ENCODE measurements at places on chromosomes 12 and 14. TPM values are rescaled to one million over a fixed set of nuclear protein-coding genes. Genes with fewer than 3 reads are reported as not detected.

LRP1-AS gene
- not detected for total RNA-seq

GPRC5D gene
- total RNA-seq: not detected

RBP5 gene
- total RNA-seq: 5.4 TPM

CPNE6 gene
- total RNA-seq: not detected

MANSC4 gene
- not detected for total RNA-seq

DBX2 gene
- total RNA-seq: 0.27 TPM

CLEC1B gene
- total RNA-seq: not detected

KRT71 gene
- not detected for total RNA-seq

SMCO2 gene
- 0.32 TPM for total RNA-seq

HIP1R gene
- 45.2 TPM for total RNA-seq

COL2A1 gene
- 24.3 TPM for total RNA-seq

DNA sequence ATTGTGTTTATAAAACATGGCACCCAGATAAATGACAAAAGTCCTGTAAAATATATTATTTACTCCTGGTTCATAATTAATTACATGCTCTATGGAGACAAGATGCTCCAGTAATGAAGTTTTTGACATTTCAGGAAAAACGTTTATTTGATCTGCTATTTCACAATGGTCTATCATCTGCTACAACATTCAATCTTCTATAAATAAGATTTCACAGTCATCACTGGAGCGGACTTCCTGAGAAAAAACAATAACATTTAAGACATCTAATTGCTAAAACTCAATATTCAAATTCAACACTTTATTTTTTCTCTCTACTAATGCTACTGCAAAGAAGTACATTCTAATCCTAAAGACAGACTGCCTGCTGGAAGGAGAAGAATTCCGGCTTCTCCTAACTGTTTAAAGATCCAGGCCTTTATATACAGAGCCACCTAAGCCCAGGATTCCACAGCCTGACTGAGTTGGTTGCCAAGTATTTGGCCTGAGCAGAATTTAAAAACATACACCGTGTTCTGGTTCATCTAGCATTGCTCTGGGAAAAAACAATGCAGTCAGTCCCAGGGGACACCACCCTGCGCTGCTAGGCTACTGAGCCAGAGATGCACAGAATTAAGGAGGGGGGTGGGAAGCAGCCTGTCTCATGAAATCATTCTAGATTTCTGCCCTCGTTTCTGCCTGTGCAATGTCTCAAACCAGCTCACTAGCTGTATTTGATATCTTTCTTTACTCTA lies 58.0 kb downstream of the TMTC1 start:
- DNase-seq: no peak

DNA sequence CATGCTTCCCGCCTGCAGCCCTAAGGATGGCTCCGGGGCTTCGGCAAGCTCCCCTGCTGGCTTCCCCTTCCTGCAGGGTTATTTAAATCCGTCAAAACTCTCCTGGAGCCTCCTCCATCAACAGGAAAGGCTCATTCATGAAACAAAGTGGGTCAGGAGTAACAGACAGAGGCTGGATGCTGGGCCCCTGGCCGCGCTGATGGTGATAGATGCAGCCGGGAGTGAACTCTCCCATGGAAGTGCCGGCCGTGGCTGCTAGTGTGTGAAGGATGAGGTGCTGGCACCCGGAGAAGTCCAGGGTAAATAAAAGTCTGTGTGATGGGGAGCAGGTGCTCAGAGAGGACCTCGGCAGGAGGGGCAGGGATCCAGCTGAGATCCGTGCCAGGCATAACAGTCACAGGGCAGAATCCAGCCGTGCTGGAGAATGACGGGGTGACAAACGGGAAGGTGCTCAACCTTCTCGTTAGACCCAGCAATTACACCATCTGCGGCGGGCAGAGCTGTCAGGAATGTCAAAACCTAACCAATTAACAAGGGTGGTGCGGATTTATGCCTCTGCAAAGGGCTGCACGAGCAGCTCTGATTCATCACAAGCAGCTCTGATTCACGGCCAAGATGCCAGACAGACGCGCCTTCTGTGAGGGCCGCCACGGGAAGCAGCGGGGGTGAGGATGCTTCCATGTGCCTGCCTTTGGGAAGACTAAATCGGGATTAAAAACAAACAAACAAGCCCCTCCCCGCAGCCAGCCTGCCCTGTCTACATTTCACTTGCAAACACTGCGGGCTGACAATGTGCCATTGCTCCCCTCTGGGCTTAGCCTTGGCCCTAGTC lies 55.6 kb downstream of the SYNE3 start:
- DNase-seq: peak; percentile 22

- no peak for DNase-seq
Observed at GRCh38 chr12:23704992-23705943, 244.2 kb downstream of the SOX5 start.

DNA sequence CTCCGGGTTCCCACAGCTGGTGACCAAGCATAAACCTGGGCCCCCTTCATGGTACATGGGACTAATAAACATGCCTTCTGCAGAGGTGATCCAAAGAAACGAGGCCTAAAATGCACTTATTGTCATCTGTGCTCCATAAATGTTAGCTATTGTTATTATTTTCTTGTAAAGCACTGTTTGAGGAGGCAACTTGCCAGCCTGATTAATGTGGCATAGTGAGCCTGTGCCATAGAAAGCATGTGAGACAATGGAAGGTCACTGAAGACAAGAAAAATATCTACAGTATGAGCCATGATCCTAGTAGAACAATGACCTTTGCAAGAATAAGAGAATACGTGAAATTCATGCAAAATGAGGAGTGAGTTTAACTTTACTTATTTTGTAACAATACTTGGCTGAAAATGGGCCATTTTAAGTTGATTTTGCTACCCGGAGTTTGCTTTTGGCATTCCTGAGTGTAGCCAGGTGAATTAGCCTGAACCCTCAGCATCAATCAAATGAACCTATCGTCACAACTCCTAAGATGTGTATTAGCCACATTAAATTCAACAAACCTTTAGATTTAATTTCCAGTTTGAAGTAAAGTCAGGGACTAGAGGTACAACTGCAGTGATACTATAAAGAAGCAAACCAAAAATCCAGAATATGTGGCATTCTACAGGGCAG lies 52.2 kb downstream of the CPM start:
- no peak for DNase-seq

DNA sequence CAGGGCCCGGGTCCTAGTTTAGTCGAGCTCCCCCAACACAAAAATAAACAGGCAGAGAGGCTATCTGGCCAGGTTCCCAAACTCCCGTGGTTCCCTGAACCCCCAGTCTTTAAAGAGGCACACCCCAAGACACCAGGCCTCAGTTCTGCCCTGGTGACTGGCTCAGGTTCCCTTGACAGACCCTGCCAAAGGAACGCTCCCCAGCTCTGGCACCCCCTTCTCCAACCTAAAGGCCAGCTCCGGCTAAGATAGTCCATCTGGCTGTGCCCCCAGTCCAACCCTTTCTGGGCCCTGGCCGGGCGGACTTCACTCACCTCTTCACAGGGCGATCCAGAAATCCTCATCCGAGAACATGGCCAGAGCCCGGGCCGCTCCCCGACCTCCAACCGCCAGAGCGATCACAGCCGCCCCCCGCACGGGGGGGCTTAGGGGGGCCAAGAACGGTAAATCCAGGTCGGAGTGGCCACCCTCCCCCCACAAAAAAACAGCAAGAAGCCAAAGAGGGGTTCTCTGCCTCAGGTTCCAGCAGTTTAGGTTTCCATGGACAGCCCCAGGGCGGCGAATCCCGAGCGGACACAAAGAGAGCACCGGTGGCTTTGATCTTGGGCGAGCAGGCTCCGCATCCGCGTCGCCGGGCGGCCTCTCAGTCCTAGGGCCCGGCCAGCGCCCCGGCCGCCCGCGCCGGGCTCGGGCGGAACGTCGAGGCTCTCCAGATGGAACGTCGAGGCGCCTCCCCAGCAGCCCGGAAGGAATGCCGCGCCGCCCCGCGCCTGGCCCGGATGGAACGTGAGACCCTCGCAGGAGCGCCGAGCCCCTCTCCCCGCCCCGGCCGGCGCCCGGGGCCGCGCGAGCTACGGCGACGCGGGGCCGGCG lies 1.1 kb downstream of the KMT2D start:
- DNase-seq: peak; percentile 54

DNA sequence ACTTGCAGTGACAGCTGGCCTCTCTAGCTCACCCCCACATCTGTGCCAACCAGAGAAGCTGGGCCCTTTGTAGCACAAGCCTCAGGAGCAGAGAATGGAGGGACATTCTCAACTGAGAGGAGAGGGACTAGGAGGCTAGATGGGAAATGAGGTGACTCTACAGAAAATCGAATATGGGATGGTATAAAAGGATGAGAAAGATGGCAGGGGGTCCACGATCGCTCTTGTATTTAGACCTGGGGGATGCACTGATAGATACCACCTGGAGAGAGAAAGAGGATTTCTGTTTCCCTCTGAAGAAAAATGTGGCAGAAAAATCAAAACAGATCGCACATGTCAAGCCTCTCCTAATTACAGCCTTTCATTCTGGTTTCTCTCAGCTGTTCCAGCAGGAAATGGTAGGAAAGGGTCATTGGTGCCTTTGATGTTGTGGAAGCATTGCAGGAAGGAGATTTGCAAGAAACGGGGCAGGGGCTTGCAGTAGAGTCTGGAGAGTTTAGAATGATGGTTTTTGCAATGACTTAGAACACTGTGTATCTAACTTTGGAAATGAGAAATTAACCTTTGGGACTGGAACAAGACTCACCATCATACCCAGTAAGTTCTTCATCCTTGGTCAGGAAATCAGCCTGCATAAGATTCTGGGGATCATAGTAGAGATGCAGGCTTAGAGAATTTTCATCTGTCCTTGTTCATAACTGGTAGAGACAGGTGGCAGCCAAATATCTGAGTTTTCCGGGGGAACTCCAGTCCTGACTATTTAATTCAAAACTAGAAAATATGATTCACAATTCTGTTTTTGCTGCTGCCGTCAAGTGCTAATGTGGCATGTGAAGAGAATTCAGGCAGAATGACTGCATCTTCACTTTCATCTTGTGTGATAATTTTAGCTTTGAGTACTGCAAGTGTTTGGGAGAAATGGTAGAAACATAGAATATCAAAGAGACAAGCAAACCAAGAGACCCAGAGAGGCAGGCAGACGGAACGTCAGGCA lies 98.8 kb downstream of the DAD1 start:
- DNase-seq: no peak

- no peak for DNase-seq
Observed at GRCh38 chr12:63995512-63995911, 151.0 kb downstream of the SRGAP1 start.

DNA sequence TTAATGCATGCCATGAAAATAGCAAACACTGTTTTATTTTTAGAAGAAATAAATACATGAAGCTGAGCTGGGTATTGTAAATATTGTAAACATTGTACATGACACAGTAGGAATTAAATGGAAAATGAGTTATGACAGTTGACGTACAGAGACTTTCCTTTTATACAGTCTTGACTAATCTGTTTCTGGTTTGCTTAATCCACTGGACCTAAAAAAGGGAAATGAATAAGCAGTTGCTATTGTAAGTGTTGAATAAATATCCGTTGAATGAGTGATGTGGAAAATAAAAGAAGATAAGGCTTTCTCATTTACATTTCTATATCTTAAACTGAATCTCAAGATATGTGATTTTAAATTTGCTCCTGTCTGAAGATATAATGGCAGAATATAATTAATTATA lies 15.0 kb downstream of the PMCH start:
- no peak for DNase-seq

DNA sequence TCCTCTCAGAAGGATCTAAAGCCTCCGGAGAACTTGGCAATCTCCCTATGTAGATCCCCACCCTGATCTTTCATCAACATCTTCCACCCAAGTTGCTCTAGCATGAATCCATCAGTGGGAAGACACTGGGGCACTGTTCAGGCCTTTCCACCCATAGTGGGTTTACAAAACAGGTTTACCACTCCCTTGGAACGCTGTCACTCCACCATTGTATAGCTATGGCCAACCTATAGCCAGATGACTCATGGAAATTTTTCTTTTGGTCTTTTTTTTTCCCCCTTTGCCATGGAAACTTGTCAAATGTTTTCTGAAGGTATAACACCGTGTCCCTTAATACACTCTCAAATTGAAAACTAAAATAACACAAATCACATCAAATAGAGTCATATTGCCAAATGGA lies 10.8 kb upstream of the HSPB8 start:
- DNase-seq: no peak

GRCh38 chr12:92075425-92075914 lies 70.2 kb downstream of the BTG1 start:
- no peak for DNase-seq

DNA sequence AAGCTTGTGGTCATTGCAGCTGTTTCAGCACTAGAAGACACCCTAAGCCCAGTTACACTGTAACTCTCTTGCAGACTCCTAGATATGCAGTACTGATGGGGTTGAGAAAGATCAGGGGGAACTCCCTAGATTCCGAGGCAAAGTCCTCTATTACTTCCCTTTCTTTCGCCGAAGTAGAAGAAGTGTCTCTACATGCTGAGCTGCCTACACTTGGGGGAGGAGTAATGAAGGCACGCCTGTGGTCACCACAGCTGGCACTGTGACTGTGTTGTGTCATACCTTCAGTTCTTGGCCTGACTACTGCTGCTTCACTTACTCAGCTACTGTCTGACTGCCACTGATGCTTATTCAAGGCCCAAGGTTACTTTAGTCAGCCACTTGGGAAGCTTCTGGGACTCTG lies 35.1 kb upstream of the RPL10L start:
- DNase-seq: no peak

- no peak for DNase-seq
Observed at GRCh38 chr12:13182881-13183280, 13.6 kb upstream of the EMP1 start.

DNA sequence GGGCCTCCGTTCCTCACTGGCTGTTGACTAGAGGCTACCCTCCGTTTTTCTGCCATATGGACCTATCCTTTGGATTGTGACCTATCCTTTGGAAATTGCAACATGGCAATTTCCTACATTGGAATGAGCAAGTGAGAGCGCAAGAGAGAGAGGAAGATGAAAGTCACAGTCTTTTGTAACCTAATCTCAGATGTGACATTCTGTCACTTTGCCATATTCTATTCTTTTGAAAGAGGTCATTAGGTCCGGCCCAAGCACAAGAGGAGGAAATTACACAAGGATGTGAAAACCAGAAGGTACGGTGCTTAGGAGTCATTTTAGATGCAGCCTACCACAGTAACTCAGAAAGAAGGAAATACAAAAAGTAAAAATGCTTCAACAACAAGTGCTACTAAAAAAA lies 47.3 kb upstream of the SRP54 start:
- DNase-seq: no peak

DNA sequence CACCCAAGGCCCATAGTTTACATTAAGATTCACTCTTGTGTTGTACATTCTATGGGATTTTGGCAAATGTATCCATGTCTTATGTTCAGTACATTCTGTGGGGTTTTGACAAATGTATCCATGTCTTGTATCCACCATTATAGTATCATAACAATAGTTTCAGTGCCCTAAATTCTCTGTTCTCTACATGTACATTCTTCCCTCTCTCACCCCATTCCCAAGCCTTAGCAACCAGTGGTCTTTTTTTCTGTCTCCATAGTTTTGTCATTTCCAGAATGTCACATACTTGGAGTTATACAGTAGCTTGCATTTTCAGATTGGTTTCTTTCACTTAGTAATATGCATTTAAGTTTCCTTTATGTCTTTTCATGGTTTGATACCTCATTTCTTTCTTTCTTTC lies 6.7 kb downstream of the TOGARAM1 start:
- DNase-seq: no peak

Measured in WTC11 (cell line).